HTR-8/SVneo (cell line): ENCODE measurements at places on chromosomes 6 and 20.

DNA sequence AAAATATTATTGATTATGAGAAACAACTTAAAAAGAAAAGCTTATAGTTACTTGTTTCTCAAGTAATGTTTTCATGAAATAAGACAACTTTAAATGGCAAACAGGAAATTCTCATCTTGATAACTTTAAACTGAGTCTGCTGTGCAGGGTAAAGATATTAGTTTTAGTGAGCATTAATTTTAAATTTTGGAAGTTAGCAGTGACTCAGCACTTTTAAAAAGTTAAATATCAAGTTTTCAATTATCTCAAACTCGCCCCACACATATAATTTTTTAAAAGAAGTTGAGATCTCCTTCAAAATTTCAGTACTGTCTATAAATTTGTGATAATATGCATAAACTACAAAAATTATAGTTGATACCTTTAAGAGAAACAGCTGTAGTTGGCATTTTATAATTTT is 337.3 kb upstream of the NT5E start:
- DNase-seq = no peak

DNA sequence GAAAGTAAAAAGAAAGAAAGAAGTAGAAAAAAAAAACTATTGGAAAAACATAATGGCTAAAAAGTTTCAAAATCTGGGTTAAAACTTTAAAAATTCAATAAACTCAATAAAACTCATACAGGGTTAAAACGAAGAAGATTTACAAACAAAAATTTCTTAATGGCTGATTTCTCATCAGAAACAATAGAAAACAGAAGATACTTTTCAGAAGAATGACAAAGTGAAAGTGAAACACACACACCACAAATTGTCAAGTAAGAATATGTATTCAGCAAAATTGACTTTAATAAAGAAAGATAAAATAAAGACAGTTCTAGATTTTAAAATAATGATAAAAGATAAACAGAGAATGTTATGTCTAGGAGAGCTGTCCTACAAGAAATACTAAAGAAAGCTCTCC is 618.9 kb upstream of the GJE1 start:
- DNase-seq = no peak

GRCh38 chr6:53134601-53135235 is 13.9 kb downstream of the GCM1 start:
- no peak for DNase-seq

- DNase-seq = no peak
These were observed 454.4 kb downstream of the MAFB start for GRCh38 chr20:40234593-40234992.

GRCh38 chr20:61502433-61502832 is 250.4 kb downstream of the CDH4 start:
- DNase-seq = no peak

DNA sequence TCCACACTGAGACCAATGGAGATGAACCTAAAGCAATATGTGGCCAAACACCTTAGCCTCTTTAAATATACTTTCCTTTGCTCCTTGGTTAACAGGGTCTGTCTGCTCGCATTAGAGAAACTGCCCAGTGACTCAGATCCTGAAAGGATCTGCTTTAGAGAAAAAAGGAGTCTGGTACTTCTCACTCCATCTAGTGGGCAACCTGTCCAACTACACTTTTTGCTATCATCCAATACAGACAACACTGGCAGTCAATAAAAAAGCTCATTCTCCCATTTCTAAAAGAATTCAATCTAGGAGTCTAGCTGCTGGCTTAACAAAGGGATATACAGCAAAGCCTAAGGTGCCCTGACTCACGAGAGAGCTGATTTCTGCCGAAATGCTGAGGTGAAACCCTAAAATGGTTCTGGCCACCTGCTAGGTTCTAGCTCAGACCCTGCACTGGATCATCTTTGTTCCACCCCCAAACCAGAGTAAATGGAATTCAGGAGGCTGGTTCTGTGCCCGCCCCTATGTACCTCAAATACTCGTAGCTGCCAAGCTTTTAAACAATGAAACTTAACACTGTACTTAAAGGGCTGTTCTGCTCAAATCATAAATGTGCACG is 11.5 kb downstream of the GNL1 start:
- DNase-seq = peak; percentile 72

DNA sequence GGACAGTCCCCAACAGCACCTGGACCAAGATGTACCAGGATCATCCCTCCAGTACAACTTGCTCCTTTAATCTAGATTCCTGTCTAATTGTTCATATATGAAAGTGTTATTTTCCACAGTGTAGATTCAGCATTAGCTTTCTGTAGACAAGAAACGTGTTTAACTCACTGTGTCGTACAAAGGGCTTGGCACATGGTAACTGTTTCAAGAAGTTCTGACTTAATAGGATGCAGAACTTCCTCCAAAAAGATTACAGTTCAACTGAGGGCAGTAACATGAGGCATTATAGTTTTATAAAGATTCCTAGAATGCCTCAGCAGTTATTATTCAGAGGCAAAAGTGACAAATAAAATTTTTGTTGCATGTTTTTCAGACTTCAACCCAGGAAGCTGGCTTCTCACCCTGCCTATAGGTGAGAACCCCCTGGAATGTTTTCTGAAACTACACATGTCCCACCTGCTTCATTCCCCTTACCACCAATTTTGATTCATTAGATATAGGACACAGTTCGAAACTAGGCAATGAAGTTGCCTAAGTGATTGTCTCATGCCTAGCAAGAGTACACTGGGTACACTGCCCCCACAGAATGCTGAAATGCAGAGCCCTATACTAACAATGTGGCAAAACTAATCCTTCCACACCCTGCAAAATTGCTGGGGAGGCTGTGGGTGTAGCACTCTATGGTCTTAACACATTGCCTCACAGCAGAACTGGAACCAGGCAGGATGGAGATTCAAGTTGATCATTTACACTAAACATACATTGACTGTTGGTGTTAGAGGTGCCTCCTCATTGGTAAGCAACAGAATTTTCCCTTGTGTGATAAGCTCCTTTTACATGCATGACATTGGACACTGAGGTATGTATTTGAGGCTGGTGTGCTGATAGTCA is 22.6 kb upstream of the SH3BGRL2 start:
- DNase-seq = no peak

DNA sequence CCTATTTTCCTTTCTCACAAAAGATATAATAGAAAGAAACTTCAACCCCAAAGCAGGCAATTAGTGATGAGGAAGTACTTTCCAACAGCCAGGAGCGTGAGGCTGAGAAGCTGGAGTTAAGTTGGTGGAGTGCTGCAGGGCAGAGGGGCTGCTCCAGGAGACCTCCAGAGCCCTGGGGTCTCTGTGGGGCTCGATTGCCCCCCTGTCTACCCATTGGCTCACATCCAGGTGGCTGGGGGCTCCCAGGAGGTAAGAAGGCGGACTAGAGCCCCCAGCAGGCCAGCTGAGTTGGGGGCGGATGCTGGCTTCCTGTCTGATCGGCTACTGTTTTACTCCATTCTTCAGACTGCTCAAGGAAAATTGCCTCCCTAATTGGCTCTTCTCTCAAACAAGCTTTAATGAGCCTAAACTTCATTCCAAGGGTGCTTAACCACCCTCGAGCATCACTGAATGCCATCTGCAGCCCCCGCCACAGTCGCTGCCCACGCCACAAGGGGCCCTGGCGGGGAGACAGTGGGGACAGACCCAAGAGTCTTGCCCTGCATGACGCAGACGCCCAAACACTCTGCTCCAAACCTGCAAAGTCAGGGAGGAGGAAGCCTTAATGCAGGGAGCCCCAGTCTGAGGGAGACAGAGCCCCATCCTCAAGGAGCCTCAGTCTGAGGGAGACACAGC is 78.6 kb downstream of the MDGA1 start:
- no peak for DNase-seq

- peak; percentile 72 for DNase-seq
These were observed 42.2 kb upstream of the FOXP4 start for GRCh38 chr6:41503827-41504465.

GRCh38 chr20:11748436-11748835 is 169.3 kb upstream of the BTBD3 start:
- no peak for DNase-seq

- DNase-seq = no peak
These were observed 596.1 kb upstream of the NRSN1 start for GRCh38 chr6:23529902-23530301.

DNA sequence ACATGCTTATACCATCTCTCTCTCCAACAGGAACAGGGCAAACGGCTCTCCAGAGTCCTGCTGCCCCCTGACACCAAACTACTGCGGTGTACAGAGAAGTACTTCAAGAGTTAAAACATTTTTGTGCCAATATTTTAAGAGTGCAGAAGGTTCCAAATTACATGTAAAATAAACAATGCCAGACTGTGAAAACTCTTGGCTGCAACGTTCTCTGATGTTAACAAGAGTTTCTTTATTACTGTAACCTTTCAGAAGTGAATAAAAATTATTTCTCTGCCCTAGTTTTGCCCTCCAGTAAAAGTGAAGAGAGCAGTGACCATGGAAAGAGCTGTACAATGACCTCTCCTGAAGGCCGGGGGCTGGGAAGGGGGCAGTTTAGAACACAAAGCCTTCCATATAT is 41.4 kb upstream of the FAM83C start:
- DNase-seq = no peak

DNA sequence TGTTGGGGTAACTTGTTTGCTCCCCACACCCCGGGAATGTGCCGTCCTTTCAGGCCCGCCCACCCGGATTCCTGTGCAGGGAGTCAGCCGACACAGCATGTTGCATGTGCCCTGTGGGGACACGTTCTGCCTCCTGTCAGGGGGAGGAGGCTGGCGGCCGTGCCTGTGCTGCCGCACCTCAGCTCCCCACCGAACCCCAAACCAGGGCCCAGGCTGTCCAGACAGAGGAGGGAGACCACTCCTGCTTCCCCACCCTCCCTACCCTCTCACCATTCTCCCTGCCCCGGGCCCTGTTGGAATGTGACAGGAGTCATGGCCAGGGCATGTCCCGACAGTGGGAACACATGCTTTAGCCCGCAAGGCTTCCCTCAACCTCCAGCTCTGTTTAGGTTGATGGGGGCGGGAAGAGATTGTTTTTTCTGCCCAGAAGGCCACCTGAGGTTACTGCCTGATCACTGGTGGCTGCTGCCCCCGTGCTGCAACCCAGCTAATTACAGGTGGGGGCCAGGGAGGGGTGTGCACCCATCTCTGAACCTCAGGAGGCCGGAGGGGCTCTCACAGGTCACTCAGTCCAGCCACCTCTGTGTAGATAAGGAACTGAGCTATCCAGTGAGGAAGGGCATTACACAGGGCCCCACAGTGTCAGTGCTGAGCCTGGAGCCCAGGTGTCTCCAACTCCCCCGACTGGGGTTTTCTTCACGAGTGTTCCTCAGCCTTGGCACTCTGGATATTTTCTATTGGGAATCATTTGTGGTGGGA is 13.6 kb downstream of the LRRC73 start:
- DNase-seq = peak; percentile 81

- no peak for DNase-seq
These were observed 84.1 kb downstream of the TNFAIP3 start for GRCh38 chr6:137951064-137951597.

DNA sequence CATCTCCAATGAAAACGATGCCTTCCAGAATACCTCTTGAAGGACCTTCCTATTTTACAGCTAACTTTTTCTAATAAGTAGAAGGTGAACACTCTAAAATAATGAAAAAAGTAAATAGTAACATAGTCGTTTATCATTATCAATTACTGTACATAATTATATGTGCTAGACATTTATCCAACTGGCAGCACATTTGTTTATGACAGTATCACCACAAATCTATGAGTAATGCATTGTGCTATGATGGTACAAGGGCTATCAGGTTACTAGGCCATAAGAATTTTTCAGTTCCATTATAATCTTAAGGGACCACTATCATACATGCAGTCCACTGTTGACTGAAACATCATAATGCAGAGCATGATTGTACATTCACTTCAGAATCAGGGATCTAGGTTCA is 68.4 kb downstream of the ATG5 start:
- no peak for DNase-seq

GRCh38 chr6:845566-845965 is 152.6 kb upstream of the EXOC2 start:
- DNase-seq = no peak

- no peak for DNase-seq
These were observed 71.6 kb downstream of the BANF2 start for GRCh38 chr20:17771206-17772004.

DNA sequence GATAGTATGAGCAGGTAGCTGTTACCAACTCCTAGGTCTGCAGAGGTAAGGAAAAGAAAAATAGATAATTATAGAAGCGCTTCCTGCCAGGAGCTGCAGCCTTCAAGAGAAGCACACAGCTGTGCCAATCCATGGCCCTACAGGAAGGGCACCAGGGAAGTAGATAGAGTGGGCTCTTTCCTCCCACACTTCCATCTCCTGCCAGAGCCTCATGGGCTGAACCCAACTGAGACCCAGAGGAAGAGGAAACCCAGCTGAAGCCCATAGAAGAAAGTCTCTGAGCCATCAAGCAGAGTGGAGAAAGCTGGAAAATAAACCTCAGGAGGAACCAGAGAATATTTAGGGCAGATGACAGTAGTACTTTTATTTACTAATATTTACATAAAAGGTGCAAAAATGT is 146.7 kb upstream of the ATXN1 start:
- no peak for DNase-seq

DNA sequence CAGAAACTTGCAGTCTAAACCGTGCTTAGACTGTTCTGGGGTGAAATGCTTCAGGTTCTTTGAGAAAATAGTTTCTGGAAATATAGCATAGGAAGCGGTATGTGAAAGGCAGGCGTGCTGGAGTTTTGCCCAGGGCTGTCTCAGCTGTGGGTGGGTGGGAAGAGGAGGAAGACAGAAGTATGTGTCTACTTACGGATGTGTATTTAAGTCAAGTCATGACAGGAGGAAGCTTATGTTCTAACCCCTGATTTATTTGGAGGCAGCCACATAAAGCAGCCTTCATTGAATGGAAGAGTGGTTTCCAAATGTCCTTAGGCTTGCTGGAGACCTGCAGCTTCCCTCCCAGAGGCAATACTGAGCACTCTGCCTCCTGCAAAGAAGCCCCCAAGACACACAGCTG is 345.8 kb upstream of the PRND start:
- DNase-seq = no peak

GRCh38 chr20:50915424-50915823 is 15.8 kb downstream of the ADNP start:
- DNase-seq = no peak

DNA sequence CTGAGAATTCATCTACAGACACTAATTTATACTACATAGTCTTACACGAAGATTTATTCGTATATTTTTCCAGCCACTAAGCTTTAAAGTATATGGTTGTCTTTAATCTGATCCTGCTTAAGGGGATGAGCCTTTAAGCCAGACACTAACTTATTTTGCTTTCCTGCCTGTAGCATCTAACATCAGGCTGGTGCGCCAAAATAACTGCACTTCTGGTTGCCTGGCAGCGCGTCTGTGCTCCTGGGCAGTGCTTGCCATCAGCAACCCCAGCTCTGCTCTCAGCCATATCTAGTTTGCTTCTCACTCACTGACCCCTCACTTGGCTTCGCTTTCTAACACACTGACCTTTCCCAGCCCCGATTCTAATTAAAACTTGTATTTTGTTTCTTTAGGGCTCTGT is 21.8 kb downstream of the HMGCLL1 start:
- DNase-seq = no peak
